T-helper 1 cell (primary cell): ENCODE measurements at places on chromosomes 7 and 10.

GRCh38 chr7:118186501-118186900 lies 2.5 kb downstream of the LSM8 start:
- no peak for DNase-seq

DNA sequence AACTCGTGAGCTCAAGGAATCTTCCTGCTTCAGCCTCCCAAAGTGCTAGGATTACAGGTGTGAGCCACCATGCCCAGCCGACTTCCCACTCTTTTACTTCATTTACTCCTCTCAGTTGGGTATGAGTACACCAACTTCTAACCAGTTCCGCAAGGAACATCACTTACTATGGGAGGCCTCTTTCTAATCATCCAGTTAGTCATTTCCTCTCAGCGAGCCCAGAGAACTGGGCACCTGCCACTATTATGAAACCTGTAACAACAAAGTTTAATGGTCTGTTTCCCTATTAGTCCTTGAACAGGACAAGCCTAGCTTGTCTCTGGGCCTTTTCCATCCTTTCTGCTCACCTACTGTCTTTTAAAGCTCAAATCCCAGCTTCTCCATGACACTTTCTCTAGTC lies 88.8 kb downstream of the DNMBP start:
- no peak for DNase-seq

GRCh38 chr10:131067690-131068089 lies 243.8 kb downstream of the TCERG1L start:
- no peak for DNase-seq

- no peak for DNase-seq
These were observed 143.2 kb downstream of the JAZF1 start for GRCh38 chr7:28037220-28038010.
